ENCODE measurements at places on chromosomes 7 and 10. TPM values are rescaled to one million over a fixed set of nuclear protein-coding genes. Genes with fewer than 3 reads are reported as not detected.

The HILPDA gene
- polyA plus RNA-seq: 11.8 TPM

The CFTR gene
- 0.49 TPM for polyA plus RNA-seq

The UCN3 gene
- not detected for polyA plus RNA-seq

DNA sequence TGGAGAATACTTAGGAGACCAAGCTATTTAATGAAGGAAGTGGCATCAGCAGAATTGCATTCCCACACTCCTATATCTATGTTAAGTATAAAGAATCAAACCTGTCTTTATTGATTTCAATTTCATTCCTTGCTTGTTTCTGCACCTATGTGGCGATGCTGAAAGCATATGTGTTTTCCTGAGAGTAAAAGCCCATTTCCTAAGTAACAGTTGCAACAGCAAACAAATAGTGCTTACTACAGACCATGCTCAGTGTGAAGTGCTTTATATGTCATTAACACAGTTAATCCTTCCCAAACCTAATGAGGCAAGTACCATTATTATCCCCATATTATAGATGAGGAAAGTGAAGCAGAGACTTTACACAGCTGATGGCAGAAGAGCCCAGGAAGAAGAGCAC, 552.1 kb downstream of the PARD3 start:
- DNase-seq: no peak

DNA sequence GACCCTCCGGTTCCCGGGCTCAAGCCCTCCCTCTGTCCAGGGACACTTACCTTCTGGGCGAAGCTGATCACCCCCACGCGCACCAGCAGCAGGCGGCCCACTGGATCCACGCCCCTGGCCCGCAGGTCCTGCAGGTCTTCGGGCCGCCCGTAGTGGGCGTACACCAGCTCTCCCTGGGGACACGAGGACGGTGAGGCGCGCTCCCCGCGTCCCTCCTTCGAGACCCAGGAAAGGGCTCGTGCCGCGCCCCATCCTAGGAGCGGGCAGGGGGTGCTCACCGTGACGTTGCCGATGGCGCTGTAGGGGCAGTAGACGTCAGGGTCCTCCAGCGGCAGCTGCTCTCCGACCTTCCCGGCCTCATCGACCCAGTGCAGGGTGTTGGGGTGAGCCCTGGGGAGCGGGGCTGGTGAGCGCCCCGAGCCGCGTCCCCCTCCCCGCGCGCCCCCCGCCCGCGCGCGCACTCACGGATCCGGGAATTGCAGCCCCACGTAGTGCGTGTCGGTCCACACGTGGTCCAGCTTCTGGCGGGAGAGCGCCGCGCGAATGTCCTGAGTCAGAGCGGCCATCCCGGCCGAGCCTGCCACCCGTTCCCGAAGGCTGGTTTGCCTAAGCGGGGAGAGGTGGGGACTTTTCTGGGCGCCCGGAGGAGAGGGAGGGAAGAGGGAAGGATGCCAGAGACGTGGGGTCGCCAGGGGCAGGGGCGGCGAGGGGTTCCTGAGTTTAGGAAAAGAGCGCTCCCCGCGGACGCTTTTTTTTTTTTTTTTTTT, 8.2 kb downstream of the TFR2 start:
- no peak for DNase-seq

DNA sequence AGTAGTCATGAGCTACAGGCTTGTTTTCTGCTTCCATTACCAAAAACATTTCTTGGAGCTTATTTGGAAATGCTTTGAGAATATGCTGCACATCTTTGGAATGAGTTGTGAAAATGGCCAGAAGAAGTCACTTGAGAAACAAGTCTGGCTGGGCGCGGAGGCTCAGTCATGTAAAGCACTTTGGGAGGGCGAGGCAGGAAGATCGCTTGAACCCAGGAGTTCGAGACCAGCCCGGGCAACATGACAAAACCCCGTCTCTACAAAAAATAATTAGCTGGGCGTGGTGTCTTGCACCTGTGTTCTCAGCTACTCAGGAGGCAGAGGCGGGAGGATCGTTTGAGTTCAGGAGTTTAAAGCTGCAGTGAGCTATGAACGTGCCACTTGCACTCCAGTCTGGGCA, 882 bp upstream of the CHCHD1 start:
- DNase-seq: no peak
